Keratinocyte (primary cell): ENCODE measurements at places on chromosomes 13 and 19.

DNA sequence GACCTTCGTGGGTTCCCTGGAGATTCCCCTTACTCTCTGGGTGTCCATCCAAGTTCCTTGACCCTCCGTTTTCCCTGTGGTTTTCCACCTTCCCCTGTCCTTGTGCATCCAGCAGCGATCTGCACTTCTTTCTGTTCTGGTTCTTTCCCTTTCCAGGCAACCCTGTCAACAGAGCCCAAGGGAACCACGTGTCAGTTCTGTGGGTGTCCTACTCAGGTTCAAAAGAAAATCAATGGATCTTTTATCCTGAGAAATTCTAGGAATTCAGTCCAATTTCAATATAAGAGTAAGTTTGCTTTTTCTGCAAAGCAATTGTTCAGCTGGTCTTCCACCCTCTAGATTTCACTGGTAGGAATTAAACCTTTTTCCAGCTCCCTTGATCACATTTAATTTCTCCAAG is 1394.8 kb upstream of the SLC10A2 start:
- DNase-seq, result no peak

GRCh38 chr13:110314516-110315245 is 7.6 kb downstream of the COL4A2 start:
- no peak for DNase-seq

- DNase-seq, result no peak
These were observed 5.4 kb downstream of the RSPH6A start for GRCh38 chr19:45809643-45810159.

DNA sequence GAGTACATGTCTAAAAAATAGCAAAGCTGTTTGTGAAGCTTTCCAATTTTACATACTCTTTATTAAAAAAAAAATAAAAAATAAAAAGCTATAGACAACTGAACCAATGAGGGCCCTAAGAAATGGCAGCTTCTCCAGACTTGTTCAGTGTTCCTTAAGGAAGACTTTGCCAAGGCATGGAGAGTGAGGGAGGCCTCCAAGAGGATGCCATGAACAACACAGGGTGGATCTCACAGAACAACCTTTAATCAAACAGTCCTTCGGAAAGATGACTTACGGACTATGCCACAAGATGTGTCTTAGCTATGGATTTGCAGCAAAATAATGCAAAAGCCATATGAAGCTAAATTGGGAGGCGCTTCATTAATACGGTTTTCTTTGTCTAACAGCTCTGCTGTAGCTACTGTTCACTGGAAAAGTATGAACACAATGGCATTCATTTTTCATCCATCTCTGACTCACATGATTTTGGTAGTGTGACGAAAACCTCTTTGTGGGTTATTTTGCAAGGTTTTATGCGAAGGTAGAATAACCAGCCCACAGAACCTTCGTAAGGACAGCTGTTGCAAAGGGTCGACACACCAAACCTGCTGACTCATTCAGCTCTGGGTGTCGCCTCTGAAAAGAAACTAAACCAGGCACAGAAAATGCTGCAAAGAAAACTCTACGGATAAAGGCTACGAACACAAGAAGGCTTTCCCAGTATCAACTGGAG is 27.7 kb downstream of the EFNB2 start:
- peak; percentile 71 for DNase-seq

- DNase-seq, result no peak
These were observed 1.3 kb downstream of the KLK6 start for GRCh38 chr19:50967929-50968715.

- no peak for DNase-seq
These were observed 5.3 kb downstream of the GNG8 start for GRCh38 chr19:46630586-46631205.

- no peak for DNase-seq
These were observed 1.7 kb upstream of the DBP start for GRCh38 chr19:48638831-48639381.
